ENCODE measurements at places on chromosomes 6 and 20. TPM values are rescaled to one million over a fixed set of nuclear protein-coding genes. Genes with fewer than 3 reads are reported as not detected.

Gene WFDC2
- 188 TPM for total RNA-seq

Gene GMDS
- 17.2 TPM for total RNA-seq

Gene GPANK1
- 15.2 TPM for total RNA-seq

Gene SMLR1
- 0.79 TPM for total RNA-seq

Gene DEF6
- total RNA-seq = 5.9 TPM
